ENCODE measurements at places on chromosomes 13 and 19.

DNA sequence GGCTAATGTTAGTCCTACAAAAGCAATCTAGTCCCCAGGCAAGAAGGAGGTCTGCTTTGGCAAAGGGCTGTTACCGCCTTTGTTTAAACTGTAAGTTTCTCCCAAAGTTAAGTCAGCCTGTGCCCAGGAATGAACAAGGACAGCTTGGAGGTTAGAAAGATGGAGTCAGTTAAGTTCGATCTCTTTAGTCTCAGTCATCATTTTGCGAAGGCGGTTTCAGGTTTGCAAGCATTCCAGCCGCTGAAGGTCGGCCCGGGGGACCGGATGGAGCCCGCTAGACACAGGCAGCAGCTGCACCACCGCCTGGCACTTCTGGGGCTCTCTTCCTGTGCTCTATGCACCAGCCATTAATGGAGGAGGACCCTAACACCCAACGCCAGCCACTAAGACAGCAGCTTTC, 91.3 kb downstream of the STK24 start:
- DNase-seq: no peak

DNA sequence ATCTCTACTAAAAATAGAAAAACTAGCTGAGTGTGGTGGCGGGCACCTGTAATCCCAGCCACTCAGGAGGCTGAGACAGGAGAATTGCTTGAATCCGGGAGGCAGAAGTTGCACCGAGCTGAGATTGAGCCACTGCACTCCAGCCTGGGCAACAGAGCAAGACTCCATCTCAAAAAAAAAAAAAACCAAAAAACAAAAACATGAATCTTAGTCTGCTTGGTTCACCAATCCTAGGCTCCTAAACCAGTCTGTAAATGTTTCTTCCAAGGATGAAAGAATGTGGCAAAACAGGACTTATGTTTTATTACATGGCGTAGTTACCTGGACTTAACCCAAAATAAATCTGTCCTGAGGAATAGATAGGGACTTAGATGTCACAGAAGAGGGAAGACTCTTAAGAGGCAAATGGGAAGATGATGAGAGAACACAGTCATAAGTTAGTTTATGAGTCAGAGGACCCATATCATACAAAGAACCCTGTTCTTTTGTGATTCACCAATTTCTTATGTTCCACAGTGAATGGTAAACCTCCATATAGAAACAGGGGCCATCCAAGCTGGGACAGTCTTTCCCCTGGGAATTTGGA, 6.9 kb upstream of the FBXL3 start:
- no peak for DNase-seq

DNA sequence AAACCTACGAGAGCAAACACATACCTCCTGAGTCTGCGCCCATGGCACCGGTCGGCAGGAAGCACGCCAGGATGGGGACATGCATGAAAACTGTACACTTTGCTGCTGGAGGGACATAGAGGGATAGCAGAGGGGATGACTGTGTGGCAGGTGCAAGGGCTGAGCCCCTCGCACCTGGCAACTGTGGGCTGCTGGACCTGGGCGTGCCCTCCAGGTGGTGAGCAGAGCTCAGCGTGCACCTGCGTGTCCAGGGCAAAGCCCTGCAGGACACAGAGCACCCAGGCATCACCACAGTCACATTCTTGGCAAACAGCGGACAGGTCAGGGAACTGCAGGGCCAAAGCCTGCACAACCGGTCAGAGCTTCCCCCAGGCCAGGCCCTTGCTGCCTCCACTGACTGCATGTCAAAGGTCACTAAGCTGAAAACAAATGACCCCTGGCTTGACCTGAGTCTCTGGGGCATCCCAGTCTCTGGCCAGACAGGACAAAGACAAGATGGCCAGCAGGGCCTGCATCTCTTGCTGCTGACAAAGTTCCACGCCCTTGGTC, 9.0 kb upstream of the ISYNA1 start:
- DNase-seq: no peak

- DNase-seq: no peak
Observed at GRCh38 chr13:32733690-32734089, 147.4 kb downstream of the PDS5B start.

GRCh38 chr13:36616706-36617105, 57.1 kb upstream of the SERTM1 start:
- DNase-seq: no peak

- no peak for DNase-seq
Observed at GRCh38 chr19:23312515-23312914, 62.3 kb upstream of the ZNF724 start.
